ENCODE measurements at places on chromosomes 12 and 14.

- DNase-seq = no peak
Observed at GRCh38 chr12:30614031-30614430, 81.6 kb downstream of the IPO8 start.

- no peak for DNase-seq
Observed at GRCh38 chr12:38586789-38587188, 270.2 kb downstream of the ALG10B start.

DNA sequence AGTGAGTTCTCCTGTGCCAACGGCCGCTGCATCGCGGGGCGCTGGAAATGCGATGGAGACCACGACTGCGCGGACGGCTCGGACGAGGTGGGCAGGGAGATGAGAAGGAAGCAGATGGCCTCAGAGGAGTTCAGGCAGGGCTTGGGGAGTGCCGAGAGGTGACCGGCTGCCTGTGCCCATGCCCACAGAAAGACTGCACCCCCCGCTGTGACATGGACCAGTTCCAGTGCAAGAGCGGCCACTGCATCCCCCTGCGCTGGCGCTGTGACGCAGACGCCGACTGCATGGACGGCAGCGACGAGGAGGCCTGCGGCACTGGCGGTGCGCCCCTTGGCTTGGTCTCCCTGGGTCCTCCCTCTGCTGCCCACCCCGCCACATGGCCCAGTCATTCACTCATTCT is 13.4 kb upstream of the NXPH4 start:
- DNase-seq = no peak

DNA sequence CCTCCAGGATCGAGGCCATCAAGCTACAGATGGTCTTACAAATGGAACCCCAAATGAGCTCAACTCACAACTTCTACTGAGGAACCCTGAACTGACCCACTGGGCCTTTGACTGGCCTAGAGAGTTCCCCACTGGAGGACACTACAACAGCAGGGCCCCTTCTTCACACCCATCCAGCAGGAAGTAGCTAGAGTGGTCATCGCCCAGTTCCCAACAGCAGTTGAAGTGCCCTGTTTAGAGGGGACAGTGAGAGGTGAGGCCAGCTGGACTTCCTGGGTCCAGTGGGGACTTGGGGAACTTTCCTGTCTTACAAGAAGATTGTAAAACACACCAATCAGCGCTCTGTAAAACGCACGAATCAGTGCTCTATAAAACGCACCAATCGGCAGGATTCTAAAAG is 247.9 kb upstream of the BTG1 start:
- no peak for DNase-seq

DNA sequence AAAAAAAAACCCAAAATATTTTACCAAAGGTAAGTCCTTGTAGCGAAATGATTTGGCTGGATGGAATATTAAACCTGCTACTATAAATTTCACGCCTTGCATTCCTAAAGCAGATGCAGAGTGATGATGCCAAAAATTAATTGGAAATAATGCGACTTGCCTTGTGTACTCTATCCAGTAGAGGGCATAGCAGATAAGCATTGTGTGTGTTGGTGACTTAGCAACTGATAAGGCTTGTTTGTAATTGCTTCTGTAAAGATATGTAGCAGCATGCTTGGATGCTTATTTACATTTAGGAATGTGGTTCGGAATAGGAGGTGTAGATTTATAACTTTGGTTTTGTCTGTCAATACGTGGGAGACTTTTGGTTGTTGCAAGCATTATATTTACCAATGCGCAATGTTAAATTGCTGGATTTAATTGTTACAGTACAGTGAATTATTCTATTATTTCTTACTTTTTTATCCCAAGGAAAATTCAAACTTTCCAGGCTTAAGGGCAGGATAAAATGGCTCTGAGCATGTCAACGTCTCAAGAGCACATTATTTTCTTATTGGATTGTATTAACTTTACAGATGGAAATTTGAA is 80.5 kb downstream of the TMEM260 start:
- peak; percentile 64 for DNase-seq

DNA sequence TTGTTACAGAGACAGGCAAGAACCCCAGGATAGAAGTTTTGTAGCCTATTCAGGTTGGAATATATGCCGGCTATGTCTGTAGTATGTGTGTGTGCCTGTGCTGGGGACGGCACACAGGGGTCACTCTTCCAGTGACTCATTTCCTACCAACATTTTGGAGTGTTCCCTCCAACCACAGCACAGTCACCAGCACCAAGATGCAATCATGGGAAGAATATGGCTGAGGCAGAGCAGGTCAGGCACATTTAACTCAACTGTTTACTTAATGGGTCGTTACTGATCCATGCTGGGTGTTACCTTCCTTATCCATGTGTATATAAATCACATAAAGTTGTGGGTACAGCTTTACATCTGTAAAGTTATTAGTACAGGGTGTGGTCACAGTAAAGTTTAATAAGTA is 178.3 kb downstream of the PRKD1 start:
- DNase-seq = no peak

DNA sequence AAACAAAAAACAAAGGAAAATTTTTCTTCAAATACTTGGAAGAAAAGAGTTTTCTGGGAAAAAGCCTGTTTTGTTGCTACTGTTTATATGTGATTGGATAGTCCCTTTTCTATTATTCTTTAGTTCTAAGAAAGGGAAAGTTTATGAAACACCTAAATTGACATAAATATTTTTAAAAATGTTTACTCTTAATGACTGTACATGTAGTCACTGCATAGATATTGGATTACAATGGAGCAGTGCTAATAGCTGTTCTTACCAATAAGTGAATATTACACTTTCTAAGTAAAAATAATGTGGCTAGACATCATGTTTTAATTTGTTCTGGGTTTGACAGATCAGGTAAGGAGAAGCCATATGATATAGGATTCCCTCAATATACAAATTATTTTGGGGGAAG is 352.7 kb upstream of the DIO2 start:
- DNase-seq = no peak

GRCh38 chr12:55983232-55983842 is 9.5 kb downstream of the RAB5B start:
- no peak for DNase-seq

DNA sequence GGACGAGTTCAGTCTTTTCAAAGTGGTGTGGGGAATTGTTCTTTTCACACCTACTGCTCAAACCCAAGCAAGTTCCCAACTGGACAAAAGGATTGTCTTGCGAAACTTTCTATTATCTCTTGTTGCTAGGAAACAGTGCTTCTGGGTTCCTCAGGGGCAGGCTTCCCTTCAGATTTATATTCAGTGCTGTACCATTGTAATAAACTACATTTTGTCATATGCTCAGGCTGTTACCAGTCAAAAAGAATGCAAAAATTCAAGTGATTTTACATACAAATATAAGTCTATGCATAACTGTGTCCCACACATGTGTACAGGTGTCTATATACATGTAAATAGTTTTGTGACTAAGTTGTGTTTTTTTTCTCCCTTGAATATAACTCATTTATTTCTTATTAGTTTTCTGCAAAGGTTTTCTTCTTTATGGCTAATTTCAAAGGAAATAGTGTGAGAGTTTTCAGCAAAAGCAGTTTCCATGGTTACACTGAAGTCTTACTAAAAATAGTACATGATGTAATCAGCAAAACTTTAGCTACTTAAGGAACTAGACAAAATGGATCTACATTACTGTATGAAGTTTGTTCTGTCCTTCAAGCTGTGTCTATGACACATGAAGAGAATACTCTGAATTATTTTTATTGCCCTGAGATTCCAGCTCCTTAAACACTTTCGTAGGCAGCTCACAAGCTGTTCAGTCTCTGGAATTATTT is 430.2 kb upstream of the TMPO start:
- no peak for DNase-seq

GRCh38 chr12:121132601-121133481 is at the start of gene P2RX7:
TSS of gene P2RX7 (plus strand) at chr12:121132876. CDS start at chr12:121132971, 95 bp downstream.
- DNase-seq = peak; percentile 42

DNA sequence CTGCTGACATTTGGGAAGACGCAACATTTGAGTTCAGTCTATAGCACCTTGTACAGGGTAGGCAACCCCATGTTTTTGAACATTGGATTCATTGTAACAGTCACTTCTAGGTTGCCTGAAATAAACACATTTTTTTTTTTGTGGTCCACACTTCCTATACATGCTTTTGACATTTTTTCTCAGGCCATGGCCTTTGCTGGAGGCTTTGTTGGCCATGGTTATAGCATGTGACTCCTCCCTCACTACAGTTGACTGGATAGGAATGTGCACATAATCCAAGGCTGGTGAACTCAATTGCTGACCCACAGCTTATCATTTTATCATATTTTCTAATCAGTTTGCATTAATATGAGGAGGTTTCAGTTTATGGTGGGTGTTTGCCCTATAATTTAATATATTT is 60.6 kb downstream of the TMEM117 start:
- DNase-seq = no peak

DNA sequence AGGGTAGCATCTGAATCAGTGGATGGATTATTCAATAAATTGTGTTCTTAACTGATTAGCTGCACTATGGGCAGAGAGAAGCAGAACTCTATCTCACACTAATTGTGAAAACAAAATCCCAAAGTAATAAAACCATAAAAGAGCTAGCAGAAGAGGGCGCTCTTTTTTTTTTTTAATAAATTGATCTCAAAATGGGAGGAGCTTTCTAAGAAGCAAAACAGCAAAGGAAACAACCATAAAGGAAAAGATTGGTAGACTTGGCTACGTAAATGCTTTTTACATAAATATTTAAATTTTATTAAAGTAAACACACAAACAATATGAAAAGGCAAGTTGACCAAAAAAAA is 1.5 kb upstream of the TM7SF3 start:
- peak; percentile 47 for DNase-seq

DNA sequence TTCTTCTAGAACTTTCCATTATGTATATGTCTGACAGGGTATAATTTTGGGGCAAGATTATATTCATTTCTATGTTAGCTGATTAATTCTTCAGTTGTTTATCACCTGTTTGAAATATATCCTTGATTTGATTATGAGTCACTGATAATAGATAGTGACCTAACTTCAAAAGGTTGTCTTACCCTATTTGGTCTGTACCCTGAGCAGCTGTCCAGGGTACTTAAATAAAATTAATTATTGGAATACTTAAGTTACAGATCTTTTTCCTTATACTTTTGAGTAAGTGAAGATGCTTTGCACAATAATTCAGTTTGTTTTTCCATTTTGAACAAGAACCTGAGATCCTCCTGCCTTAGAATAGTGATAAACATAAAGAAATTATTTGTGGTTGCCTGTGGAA is 13.2 kb upstream of the NPAS3 start:
- DNase-seq = no peak

- DNase-seq = no peak
Observed at GRCh38 chr12:96812153-96812552, 94.9 kb upstream of the NEDD1 start.

- no peak for DNase-seq
Observed at GRCh38 chr14:44403193-44403592, 103.9 kb downstream of the FSCB start.

DNA sequence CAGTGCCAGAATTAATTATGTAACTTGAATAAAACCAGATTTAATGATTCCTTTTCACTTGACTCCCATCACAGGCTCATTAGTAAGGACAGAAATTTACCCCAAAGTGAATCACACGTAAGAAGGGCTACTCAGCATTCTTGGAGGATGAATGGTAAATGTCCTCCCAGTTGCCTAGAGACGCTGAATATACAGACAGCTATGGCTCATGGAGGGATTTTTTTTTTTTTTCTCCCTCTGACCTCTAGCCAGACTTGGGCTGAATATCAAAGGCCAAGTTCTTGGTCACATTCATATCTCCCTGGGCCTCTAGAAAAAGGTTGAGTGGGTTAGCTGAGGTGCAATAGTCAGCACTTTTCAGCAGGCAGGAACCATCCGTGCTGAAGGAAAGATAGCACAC is 77.5 kb downstream of the PHLDA1 start:
- DNase-seq = no peak

DNA sequence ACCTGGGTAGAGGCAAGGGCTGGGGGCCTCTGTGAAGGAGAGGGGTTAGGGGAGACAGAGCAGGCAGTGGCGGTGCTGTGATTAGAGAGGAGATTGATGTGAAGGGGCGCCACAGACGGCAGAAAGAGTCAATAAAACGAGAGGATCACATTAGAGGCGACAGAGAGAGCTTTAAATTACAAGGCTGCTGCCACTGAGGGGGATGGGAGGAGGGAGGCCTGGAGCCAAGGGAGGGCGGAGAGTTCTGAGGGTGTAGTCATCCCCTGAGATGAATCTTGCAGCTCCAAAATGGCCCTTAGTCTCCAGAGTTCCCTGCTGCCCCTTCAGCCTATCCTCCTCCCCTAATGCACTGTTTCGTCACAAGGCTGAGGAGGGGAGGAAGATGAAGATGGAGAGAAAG is 12.8 kb downstream of the ZFHX2 start:
- DNase-seq = no peak

GRCh38 chr12:121465921-121466793 is 66.2 kb downstream of the RNF34 start:
- no peak for DNase-seq

DNA sequence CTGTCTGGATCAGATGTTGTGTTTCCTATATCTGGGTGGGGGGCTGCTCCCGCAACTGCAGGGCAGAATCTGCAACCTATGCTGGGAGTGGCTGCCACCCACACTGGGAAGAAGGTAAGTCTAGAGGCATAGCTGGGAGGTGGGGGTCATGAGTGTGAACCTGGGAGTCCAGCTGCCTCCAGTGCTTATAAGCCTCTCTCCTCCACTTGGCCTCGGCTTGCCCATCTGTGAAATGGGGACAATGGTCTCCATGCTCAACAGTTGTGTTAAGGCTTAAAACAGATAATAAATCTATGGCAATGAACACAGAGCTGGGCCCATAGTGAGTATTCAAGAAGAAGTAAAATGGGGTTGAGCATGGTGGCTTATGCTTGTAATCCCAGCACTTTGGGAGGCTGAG is 90.0 kb downstream of the RBM19 start:
- no peak for DNase-seq

- no peak for DNase-seq
Observed at GRCh38 chr14:38971258-38971921, 131.6 kb downstream of the SEC23A start.

- DNase-seq = no peak
Observed at GRCh38 chr12:6072302-6072752, 52.1 kb downstream of the VWF start.

GRCh38 chr12:132837693-132838409 is 9.2 kb upstream of the GOLGA3 start:
- DNase-seq = no peak

- DNase-seq = no peak
Observed at GRCh38 chr14:73311708-73312030, 74.4 kb downstream of the PAPLN start.

DNA sequence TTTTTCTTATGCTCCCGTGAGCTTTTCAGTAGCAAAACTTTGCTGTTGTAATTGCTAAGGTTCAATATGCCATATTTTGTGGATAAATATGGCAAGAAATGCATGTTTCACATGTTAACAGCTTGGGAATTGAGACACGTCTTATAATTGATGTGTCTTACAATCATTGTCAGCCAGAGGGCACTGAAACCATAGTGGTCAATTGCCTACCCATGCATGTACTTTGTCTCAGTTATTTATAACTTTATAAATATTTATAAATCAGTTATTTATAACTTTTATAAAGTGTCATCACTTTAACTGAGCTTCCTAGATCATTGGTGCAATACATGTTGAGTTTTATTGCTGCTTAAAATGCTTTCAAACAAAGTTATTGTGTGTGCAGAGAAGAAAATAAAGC is 82.0 kb downstream of the CATSPERB start:
- peak; percentile 58 for DNase-seq
